ENCODE measurements at places on chromosomes 1 and 21.

DNA sequence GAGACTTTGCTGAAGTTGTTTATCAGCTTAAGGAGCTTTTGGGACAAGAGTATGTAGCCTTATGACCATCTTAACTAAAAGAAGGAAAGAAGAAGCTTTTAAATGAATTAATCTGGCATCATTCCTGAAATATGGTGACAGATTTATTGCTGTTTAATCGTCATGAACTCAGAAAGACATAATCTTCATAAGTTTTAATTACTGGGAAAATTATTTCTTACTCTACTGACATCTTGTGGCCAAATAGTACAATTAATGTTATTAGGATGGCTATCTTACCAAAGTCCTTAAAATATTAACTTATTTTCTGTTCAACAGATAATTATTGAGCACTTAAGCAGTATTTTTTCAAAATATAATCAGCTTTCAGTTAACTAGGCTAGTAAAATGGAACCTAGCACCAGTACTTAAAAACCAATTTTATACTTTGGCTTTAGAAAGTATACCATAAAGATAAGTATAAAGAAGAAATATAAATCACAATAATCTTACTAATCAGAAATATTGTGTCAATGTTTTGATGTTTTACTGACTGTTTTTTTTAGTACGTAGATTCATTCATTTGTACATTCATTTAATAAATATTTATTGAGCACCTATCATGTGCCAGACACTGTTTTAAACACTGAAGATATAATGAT lies 34.7 kb upstream of the GPR25 start:
- no peak for DNase-seq

- peak; percentile 78 for DNase-seq
These were observed 5.1 kb downstream of the CLCNKB start for GRCh38 chr1:16048573-16049189.

GRCh38 chr1:81254560-81254959 lies 546.2 kb upstream of the ADGRL2 start:
- no peak for DNase-seq

DNA sequence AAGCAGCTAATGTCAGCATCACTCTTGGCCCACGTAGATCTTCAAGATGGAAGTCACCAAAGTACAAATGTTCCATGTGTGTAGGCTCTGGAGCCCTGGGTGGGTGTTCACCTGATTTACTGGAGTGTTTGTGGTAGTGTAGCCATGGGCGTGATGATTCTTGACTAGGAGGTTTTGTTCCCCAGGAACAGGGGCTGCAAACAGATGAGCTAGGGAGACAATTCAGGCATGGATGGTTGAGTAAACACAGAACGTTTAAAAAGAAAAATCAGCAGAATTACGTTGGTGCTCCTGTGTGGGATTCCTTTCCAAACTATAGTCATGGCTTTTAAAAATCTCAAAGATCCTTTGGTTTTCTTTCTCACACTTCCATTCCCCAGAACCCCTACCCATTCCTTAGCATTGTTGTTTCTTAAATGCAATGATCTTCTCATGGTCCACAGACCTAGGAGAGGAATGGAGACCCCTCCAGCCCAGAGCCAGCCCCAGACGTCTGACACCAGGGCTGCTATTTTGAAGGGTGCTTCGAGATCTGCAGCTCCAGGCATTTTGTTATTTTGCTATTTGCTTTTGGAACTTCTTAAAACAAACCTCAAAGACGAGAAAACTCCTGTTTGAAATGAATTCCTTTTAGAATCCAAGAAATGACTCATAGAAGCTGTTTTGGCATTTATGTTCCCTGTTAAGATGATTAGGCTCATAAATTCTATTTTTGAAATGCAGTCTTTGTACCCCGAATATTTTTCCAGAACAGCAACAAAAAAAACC lies 115.1 kb downstream of the ETS2 start:
- no peak for DNase-seq
